ENCODE measurements at places on chromosomes 2 and 18.

DNA sequence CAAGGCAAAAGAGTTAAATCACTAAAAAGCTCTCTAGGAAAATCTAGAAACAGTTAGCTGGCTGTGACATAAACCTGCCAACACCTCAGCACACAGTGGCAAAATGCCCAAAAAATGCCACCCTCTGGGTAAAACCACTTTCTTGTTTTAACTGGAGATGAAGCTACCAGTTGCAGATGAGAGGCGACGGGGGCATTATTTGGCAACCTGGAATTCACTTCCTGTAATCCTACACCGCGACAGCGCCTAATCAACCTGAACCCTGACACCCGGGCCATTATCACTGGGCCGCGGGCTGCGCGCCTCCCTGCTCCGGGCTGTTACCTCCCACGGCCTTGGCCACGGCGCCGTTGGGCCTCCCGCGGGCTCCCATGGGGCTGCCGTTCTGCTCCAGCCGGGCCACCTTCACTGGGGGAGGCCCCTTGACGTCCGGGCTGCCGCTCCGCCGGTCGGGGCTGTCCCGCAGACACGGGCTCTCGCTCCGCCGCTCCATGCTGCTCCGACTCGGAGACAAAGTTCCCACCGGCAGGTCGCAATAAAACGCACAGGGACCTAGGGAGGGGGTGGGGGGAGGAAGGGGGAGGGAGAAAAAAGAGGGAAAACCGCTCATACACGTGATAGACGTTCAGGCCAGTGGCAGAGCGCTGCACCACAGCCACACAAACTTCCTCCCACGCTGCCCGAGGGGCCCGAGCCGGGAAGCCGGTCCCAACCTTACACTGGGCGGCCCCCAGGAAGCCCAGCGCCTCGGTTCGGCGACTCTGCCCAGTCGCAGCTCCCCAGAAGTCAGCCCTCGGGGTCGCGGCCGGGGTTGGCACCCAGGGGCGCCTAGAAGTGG lies 2.0 kb downstream of the SATB2 start:
- DNase-seq, result no peak

GRCh38 chr2:215979620-215980019 lies 33.7 kb downstream of the MREG start:
- peak; percentile 11 for DNase-seq

- no peak for DNase-seq
Measured at GRCh38 chr2:58834404-58834803, 593.3 kb upstream of the FANCL start.

GRCh38 chr2:70943205-70943871 lies 7.6 kb downstream of the ATP6V1B1 start:
- no peak for DNase-seq

GRCh38 chr2:84964406-84965191 lies 6.4 kb upstream of the KCMF1 start:
- DNase-seq, result no peak

- no peak for DNase-seq
Measured at GRCh38 chr2:105327690-105328089, 1.8 kb downstream of the TGFBRAP1 start.

- DNase-seq, result peak; percentile 39
Measured at GRCh38 chr2:46010925-46011490, 286.2 kb upstream of the EPAS1 start.

DNA sequence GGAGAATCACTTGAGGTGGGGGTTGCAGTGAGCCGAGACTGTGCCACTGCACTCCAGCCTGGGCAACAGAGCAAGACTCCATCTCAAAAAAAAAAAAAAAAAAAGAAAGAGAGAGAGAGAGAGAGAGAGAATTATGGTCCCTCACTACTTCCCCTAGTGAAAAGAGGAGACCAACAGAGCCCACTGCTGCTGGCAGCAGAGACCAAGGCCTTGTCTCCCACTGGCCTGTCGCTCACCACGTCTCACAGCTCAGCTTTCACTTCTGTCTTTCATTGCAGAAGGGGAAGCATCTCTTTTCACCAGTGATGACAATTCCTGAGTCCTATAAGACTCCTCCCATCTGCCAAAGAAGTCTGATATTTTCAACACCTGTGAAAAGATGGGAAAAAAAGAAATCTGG lies 81.3 kb downstream of the CLHC1 start:
- DNase-seq, result no peak

- no peak for DNase-seq
Measured at GRCh38 chr2:102950371-102950946, 188.6 kb downstream of the TMEM182 start.

GRCh38 chr2:72128059-72128842 lies 19.4 kb downstream of the CYP26B1 start:
- DNase-seq, result no peak

- no peak for DNase-seq
Measured at GRCh38 chr2:202690321-202690900, 55.6 kb downstream of the FAM117B start.

GRCh38 chr2:207231967-207232366 lies 66.2 kb upstream of the KLF7 start:
- DNase-seq, result no peak

- no peak for DNase-seq
Measured at GRCh38 chr2:216486271-216486670, 12.4 kb upstream of the RPL37A start.

GRCh38 chr2:120935339-120936313 lies 200.0 kb downstream of the GLI2 start:
- DNase-seq, result no peak

DNA sequence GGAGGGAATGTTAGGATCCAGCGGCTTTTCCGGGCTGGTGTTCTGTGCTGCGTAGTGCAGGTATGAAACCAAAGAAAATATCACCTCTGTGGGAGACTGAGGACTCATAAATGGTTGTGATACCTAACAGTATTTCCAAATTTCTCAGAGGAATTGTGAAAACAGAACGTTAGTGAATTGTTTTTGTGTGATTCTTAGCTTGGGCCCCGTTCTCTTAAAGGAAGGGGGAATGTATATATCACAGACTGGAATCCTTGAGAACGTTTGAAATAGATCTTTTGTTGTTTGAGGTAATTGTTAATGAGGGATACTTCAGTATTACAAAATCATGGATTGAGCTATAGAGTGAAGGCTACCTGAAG lies 834 bp downstream of the ZNF638 start:
- DNase-seq, result no peak

DNA sequence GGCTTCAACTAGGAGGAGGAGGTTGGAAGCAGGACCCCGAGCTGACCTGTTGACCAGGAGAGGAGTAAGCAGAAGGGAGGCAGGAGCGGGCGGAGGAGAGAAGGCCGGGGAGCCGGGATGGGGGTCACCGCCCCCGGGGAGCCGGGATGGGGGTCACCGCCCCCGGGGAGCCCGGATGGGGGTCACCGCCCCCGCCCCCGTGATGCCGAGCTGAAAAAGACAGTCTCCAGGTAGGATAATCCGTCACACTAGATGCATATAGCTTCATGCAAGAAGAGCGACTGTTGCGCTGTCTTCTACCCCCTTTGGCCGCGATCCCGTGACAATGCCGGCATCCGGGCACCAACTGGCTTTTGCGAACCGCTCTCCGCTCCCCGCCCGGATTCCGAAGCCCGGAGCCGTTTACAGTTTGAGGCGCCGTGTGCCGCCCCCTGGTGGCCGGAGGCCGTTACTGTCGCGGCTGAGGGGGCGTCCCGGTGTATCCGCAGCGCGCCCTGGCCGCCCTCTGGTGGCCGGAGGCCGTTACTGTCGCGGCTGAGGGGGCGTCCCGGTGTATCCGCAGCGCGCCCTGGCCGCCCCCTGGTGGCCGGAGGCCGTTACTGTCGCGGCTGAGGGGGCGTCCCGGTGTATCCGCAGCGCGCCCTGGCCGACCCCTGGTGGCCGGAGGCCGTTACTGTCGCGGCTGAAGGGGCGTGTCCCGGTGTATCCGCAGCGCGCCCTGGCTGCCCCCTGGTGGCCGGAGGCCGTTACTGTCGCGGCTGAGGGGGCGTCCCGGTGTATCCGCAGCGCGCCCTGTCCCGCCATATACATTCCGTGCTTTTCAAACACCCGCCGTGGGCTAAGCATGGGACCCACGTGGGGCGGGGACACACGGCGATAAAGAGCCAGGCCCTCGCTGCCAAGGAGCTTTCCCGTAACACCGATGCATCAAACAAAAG lies 89.6 kb downstream of the ACTR3 start:
- peak; percentile 18 for DNase-seq

DNA sequence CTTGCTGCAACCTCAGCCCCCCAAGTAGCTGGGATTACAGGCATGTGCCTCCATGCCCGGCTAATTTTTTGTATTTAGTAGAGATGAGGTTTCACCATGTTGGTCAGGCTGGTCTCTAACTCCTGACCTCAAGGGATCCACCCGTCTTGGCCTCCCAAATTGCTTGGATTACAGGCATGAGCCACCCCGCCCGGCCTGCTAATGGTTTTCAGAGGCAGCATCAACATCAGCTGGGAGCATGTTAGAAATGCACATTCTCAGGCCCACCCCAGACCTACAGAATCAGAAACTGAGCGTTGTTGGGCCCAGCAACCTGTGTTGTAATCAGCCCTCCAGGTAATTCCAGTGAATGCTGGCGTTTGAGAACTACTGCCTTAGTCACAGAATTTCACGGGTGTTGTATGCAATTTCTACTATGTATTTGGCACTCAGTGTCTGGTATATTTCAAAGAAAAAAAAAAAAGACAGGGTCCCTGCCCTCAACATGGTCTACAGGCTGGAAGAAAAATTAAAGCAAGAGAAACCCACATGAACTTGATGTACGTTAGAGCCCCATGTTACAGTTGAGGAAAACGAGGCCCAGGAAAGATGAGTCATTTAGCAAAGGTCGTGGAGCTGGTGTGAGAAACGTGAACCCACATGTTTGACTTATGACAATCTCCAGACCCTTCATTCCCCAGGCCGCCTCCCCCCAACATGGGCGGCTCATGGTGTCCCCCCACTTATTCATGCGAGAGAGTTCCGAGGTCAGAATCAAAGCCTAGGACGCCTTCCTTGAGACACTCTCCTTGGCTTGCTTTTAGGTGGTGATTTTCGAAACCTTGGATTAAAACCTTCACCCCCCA lies 35.3 kb downstream of the SH3BP4 start:
- DNase-seq, result no peak

GRCh38 chr2:55555977-55556376 lies 36.5 kb downstream of the CFAP36 start:
- no peak for DNase-seq

DNA sequence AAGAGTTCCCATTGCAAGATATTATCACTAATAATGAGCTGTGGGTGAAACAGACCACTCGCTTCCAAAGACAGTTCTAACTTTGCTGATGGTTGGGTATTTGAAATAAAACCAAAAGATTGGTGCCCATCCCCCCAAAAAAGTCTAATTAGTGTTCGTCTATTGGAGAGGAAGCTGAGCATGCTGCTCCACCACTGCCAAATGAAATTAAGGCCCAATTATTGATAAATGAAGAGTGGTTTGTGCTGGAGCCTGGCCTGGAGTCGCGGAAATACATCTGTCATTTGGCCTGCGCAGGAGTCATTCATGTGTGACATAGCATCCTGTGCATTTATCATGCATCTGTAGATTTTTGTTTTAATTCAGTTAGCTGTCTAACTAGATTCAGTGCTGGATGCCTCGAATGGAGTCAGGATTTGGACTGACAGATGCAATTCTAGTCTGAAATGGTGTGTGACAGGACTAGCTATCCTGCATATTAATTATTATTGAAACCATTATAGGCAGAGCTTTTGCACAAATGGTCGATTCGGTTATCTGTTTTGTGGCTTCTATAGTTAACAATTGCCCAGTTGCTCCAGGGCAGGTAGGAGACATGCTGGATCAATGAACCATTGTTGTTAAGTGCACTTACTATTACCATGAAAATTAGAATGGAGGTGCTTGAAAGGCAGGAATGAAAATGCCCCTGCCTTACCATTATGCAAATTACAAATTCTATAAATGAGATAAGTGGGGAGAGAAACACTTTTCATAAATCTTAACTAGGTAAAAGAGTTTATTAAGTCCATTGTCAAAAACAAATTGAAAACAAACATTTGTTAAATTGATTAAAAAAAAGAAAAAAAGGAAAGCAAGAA lies 450.4 kb upstream of the TCF4 start:
- DNase-seq, result no peak

DNA sequence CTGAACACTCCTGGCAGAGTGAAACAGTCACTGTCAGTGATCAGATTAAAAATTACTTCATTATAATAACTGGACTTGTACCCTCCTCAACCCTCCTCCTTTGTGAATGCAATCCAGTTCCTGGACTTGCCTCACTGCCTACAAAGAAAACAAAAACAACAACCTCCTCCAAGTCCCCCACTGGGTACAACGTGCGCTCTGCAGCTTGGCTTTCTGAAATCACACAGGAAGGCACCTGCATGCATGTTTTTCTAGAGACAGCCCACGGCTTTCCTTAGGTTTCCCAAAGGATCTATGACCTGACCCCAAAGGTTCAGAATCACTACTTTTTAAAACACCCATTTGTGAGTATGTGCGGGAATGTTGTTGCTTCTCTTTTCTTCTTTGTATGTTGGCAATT lies 61.4 kb upstream of the TUBA3E start:
- no peak for DNase-seq

DNA sequence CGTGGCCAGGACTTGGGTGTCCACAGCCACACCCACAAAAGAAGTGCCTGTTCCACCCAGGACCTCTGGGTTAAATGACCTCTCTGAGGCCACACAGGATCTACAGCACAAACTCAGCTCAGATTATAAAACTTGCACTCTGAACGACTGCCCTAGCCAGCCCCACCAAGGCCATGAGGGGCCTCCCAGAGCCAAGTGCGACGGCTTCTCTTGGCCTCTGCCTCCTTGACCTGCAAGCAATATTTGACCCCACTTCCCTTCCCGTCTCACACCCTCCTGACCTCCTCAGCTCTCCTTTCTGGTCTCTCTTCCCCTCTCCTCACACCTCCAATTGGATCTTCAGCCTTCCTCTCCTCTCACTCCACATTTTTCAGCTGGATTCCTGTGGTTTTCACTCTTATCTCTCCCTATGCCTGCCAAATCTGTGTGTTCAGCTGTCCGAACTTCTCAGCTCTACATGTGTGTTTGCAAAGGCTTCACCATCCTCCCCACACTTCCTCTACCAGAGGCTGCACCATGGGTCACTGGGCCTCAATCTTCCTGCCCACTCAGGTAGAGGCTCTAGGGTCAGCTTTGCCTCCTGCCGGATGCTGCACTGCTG lies 25.3 kb upstream of the STEAP3 start:
- DNase-seq, result no peak

- no peak for DNase-seq
Measured at GRCh38 chr2:237278568-237278967, 135.4 kb downstream of the COL6A3 start.

DNA sequence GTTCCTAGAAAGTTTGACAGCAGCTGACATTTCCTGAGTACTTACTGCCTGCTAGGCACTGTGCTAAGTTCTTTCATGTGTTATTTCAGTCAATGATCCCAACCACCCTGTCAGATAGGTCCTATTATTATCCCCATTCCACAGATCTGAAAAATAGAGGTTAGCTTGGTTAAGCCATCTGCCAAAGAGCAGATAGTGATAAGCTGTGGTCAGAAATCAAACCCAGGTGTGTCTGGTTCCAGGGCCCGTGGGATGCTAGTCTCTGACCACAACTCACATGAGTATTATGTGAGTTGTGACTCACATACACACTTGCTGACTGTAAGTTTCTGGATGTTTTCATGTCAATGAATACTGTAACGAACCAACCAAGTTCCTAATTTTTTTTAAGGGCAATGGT lies 132.0 kb upstream of the APCDD1 start:
- no peak for DNase-seq

GRCh38 chr2:216666461-216667233 lies 28.7 kb downstream of the IGFBP5 start:
- peak; percentile 71 for DNase-seq

- no peak for DNase-seq
Measured at GRCh38 chr2:118858485-118859156, 11.2 kb upstream of the EN1 start.

- no peak for DNase-seq
Measured at GRCh38 chr2:195612611-195613495, 44.2 kb upstream of the SLC39A10 start.
